ENCODE measurements at places on chromosomes 6 and 20. TPM values are rescaled to one million over a fixed set of nuclear protein-coding genes. Genes with fewer than 3 reads are reported as not detected.

PROCR gene
- polyA plus RNA-seq, result 7.1 TPM

GRM1 gene
- not detected for polyA plus RNA-seq

NOL7 gene
- polyA plus RNA-seq, result 141 TPM

GRCh38 chr20:53079828-53080686 is 107.9 kb downstream of the TSHZ2 start:
- no peak for DNase-seq

- no peak for DNase-seq
These were observed 29.7 kb upstream of the EXOC2 start for GRCh38 chr6:722608-723007.

GRCh38 chr20:8427419-8428040 is 295.5 kb downstream of the PLCB1 start:
- DNase-seq, result no peak

DNA sequence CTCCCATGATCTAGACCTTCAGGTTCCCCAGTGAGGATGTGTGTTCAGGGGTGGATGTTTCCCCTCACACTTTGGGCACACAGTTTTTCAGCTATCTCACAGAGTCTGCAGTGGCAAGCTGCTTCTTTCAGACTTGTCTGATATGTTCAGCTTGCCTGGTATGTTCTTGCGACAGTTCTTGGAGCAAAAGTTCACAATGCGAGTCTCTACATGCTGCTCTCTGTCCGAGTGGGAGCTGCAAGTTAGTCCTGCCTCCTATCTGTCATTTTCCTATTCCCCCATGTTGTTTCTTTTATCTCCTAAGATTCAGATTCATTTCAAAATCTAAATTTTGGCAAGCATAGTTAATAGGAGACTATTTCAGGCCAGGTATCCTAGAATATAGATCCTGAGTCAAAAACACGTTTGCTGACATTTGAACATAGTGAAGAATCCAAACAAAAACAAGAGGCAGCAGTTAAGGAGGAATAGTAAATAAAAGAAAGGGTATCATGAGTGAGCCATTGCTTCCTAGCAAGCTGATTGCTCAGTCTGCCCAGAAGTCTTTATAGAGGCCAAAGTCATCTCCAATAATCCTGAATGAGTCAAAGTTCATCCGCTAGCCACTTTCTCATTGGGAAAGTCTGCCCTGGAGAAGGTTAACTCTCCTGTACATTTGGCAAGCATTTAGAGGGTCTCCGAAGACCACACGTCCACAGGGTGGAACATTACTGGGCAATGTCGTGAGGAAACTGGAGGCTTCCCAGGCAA is 140.2 kb upstream of the MOCS1 start:
- no peak for DNase-seq

DNA sequence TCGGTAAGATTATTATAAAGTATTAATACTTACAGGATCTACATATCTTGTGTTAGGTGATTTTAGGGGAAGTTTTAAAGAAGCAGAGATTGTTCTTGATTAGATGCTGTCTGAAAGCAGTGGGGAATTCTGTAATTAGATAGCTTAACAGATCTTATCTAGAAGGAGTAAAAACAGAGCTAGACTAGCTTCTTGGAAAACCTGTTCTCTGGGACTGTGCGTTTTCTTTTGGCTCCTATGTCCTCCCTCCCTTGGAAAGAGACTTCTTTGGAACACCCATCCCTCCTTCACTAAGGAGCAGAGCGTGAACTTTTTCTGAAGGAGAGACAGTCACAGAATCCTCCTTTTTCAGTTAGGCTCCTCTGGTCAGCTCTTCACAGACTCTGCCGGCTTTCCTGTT is 83.5 kb upstream of the ZNF184 start:
- DNase-seq, result no peak

- DNase-seq, result no peak
These were observed 10.4 kb downstream of the FAM210B start for GRCh38 chr20:56369179-56369578.

- no peak for DNase-seq
These were observed 33.0 kb downstream of the METTL24 start for GRCh38 chr6:110325197-110325596.
